ENCODE measurements at places on chromosomes 16 and 17. TPM values are rescaled to one million over a fixed set of nuclear protein-coding genes. Genes with fewer than 3 reads are reported as not detected.

HAS3 gene
- 58.0 TPM for polyA plus RNA-seq

GRCh38 chr17:78075545-78075944, 53.0 kb downstream of the TMC6 start:
- no peak for DNase-seq

GRCh38 chr16:10597187-10597601, 16.8 kb upstream of the EMP2 start:
- no peak for DNase-seq

ZFP3 gene
- polyA plus RNA-seq = 0.40 TPM

MPHOSPH6 gene
- polyA plus RNA-seq = 30.9 TPM

PLD6 gene
- 1.7 TPM for polyA plus RNA-seq

DNA sequence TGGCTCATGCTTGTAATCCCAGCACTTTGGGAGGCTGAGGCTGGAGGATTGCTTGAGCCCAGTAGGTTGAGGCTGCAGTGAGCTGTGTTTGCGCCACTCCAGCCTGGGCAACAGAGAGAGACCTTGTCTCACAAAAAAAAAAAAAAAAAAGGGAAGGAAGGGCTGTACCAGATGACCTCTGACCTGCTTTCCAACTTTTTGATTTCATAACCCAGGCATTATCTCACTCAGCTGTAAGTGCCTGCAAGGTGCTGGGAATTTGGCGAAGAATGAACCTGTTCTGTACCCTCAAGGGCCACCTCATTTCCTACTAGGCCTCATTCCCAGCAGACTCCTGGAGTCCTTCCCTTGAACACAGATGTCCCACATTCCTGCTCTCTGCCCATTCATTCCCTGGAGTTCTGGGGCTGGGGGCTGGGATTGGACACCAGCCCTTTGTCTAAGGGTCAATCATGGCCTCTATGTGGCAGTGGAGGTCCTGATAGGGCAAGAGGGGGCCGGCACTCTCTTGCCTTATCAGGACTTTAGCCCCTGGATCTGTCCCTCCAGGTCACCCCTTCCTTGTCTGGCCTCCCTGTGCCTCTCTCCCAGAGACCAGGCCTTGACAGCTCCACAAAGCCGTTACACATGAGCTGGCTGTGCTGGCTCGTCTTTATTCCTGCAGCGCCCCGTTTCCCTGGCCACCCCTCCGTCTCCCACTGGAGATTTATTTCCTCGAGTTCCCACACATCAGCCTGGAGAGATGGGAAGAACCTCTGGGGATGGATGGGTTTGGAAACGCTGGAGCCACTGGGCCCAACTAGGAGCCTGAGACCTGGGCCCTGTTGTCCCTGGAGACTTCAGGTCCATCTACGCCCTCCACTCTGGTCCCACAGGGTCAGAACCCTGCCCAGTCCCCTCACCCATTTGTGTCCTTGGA, 821 bp upstream of the GFAP start:
- no peak for DNase-seq

DNA sequence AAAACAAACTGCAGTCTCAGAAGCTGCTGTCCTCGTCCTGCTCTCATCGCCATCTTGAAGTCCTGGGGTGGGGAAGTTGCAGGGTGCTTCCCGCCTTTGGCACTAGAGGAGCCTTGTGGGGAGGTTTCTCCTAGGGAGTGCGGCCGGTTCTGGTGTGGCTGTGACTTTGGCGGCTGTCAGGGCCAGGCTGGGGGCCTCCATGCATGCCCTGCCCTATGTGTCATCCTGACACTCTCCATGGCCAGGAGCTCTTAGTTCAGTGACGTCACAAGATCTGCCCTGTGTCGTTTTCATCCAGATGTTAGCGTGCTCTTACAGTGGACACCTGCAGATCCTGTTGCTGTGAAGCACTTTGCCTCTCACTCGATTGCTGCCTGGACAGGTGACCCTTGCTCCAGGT, 49.6 kb downstream of the PLD6 start:
- peak; percentile 26 for DNase-seq

ZG16 gene
- not detected for polyA plus RNA-seq

GRCh38 chr17:71071837-71072236, 902.5 kb downstream of the KCNJ2 start:
- peak; percentile 98 for DNase-seq

DNA sequence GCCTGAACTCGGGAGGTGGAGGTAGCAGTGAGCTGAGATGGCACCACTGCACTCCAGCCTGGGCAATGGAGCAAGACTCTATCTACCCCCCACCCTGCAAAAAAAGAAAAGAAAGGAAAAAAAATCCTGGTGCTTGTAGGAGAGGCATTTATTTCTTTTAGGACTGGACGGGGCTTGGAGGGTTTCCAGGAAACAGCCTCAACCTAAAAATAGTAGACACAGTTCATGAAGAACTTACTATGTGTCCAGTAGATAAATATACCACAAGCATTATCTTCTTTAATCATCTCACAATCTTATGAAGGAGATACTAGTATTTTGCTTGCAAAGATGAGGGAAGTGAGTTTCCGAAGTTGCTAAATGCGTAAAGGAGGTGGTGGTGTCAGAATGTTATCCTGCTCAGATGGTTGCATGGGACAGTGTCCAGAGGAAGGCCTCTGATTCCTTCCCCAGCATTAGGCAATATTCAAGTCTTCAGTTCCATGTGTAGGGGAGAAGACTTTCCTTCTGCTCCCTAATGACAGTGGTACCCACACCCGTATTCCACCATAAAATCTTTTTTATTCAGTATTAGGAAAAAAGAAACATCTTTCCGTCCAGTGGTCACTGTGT, 263.2 kb downstream of the WWOX start:
- DNase-seq = no peak

PROCA1 gene
- 0.82 TPM for polyA plus RNA-seq

DNA sequence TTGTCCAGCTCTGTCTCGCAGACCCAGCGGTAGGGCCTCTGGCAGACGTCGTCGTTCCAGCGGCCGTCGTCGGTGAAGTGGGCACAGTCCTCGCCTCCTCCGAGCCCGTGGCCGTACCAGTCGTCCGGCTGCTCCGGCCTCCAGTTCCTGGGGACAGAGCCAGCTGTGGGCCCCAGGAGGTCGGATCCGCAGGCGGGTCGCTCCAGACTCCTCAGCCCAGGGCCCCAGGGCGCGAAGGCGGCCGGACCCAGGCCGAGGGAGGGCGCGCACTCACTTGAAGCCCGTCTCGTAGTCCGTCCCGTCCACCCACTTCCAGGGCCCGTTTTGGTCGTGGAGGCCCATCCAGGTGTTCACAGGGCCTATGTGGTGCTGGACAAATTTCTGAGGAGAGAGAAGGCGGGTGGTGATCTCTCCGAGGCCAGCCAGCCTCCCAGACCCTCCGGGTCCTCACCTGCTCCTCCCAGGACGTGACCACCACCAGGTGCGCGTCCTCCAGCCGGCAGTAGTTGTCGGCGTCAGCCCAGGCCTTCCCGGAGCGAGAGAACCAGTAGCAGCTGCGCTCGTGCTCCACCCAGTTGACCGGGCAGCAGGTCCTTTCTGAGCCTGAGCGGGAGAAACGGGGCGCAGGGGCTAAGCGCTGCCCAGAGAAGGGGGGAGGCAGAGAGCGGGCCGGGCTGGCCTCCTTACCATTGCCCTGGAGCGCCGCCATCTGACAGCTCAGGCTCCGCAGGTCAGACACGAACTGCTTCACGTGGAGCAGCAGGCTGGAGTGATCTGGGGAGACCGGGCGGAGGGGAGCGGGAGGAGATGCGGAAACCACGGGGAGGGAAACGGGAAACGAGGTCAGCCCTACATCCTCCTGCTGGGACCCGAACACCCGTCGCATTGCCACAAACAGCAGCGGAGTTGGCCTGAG, 5.2 kb downstream of the ASGR1 start:
- no peak for DNase-seq

- DNase-seq = no peak
Measured at GRCh38 chr16:87541147-87541871, 48.5 kb upstream of the ZCCHC14 start.

DNA sequence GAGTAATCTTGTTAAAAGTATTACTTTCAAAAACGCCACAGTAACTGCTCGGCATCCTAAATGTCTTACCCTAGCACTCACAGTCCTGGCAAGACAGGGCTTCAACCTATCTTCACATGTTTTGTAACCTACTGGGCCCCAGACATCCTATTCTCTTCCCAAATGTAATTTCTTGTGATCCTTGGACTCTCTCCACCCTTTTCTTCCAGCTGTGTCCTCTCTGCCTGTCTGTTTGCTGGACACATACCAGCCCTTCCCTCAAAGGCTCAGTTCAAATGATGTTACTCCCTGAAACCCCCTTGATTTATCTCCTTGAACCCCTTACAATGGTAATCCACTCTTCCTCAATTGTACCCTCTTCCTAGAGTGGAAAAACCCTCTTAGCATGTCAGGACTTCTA, 60.1 kb upstream of the CNEP1R1 start:
- no peak for DNase-seq
